Stimulated activated CD4-positive, alpha-beta T cell treated with anti-CD3 and anti-CD28 coated beads, Interleukin-1b, Interleukin-23, amount 100 ng/mL, for 4 hours (primary cell): ENCODE measurements at places on chromosomes 13 and 19.
A peak's percentile ranks its signal among the peaks of the same experiment; 100 is the strongest.

DNA sequence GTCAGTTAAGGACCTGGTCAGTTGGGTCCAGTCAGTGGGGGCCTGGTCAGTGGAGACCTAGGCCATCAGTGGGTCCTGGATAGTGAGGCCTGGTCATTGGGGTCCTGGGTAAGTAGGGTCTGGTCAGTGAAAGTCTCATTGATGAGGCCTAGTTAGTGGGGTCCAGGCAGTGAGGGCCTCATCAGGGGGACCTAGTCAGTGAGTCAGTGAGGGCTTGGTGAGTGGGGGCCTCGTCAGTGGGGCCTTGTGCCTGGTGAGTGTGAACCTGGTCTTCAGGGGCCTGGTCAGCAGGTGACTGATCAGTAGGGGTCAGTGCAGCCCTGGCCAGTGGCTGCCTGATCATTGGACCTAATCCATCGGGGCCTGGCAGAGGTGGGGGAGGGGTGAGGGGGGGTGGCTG is 42.6 kb upstream of the TPM4 start:
- no peak for DNase-seq

DNA sequence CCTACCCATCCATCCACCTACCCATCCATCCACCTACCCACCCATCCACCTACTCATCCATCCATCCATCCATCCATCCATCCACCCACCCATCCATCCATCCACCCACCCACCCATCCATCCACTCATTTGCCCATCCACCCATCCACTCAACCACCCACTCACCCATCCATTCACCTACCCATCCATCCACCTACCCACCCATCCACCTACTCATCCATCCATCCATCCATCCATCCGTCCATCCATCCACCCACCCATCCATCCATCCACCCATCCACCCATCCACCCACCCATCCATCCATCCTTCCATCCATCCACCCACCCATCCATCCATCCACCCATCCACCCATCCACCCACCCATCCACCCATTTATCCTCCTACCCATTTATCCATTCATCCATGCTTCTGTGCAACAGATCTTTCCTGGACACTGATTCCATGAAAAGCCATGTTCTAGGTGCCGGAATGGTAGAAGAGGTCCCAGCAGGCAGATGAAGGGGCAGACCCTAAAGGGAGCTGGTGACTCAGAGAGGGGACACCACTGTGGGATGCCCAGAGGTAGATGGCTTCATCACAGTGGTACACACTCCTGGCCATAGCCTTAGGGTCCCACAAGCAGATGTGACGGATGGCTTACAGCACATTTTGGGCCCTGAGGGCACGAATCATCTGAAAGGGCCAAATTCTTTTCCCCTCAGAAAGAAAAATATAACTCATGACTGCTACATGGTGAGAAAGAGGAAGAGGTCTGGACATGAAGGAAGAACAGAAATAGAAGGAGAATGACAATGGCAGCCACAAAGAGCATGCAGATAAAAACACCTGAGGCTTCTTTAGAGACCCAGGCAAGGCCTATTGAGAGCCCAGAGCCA is 76.0 kb downstream of the KCTD15 start:
- DNase-seq: no peak

DNA sequence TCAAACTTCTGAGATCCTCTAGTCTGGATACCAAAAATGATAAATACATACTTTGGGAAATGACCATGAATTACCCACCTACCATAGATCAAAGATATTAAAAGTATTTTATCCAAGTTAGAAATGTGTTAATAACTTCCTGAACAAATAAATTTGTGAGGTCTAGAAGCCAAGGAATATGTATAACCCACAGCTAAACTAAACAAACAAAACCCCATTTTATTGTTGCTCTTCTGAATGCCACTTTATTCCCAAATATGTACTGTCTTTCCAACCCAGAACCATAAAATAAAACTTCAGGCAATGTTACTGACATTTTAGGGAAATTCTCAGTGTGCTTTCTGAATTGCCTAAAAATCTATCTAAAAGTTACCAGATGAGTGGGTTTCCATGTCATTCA is 35.1 kb downstream of the UBL3 start:
- no peak for DNase-seq

DNA sequence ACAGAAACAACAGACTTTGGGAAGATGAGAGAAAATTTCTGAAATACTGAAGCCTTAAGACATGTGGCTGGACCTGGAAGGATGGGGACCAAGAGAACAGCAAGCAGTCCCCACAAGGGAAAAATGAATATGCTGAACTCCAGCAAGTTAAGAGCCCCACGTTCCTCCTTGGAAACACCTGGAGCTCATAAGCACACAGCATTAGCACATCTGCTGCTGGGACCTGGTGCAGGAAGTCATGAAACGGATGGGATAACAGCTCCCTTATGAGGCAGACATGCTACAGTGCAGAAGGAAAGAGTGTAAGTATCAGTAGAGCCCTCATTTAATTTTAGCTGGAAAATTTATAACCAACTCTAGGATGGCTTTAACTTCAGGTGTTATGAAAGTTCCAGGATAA is 67.3 kb downstream of the SLC15A1 start:
- no peak for DNase-seq

DNA sequence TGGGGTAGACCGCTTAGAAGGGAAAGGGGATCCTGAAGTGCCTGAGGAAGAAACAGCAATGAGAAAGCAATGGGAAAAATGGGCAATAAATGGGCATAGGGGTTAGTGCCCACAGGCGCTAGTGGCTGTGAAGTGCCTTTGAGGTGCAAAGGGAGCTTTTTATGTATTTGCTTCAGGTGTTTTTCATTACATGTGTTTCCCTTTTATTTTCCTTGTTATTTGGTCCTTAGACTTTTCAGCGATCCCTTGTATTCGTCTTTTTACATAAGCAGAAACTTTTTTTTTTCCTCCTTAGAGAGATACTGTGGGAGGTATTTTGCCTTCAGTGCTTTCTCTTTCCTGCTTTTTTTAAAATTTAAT is 19.6 kb downstream of the NFIX start:
- no peak for DNase-seq

GRCh38 chr13:100875392-100876043 is 200.9 kb upstream of the TMTC4 start:
- DNase-seq: no peak

DNA sequence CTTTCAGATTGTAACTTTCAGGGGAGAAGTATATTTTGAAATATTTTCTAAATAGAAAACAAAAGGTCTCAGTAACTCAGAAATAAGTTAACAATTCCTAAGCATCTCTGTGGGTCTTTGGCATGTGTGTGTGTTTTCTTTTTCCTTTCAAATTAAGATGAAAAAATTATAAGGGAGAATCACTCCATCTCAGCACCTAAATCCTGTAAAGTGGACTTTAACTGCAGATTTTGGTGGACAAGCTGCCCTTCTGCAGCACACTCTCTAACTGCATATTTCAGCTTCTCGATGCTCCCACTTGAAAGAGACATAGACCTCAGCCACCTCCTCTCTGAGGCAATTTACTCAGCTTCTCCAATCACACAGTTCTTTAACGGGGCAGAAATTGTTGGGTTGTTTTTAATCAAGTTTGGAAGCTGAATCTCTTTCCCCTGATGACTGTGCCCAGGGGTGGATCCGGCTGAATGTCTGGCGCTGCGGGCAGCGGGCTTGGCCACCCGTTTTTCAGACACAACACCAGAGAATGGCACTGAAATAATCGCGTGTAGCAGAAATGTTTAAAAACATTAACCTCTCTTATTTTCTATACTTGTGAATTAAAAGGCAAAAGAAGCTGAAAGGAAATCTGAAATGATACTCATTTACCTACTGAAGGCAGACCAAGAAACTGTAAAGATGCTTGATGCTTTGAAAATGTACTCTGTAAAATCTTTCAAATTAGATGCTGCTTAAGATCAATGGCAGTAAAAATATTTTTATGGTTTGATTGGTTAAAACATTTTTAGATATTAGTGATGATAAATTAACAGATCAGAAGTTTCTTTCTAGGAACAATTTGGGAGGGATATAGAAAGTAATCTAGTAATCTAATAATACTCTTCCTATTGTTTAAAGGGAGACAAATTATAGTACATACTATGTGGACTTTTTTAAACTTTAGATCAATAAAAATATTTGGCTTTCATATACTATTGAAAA is 12.4 kb downstream of the ZIC2 start:
- DNase-seq: no peak

DNA sequence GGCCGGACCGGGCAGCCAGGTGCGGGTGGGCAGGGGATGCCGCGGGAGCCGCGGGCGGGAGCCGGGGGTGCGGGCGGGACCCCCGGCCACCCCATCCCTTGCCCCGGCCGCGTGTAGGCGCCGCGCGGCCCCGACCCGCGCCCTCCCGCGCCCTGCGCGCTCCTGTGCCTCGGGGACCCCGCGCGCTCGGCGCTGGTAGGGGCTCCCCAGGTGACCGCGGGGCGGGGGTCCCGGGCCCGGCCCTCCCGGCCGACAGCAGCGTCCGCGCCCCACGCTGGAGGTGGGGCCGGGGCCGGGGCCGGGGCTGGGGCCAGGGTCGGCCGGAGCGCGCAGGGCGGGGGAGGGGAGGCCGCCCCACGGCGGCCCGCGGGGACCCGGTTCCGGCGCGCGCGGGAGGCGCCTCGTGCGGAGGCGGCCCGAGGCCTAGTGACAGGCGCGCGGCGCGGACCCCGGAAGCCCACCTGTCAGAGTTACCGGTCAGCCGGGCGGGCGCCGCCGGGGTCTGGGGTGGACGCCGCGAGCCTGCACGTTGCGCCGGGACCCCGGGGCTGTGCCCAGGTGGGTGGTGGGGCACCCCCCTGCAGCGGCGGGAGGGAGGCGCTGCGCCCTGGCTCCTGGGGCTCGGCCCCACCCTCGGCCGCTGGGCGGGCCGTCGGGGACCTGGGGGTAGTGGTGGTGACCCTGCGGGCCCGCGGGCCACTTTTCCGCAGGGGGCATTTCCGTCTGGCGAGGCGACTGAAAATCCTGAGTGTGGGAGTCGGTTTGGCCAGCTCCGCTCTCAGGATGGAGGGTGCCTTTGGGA is 518 bp downstream of the TFDP1 start:
- DNase-seq: peak; percentile 35

GRCh38 chr13:105048677-105049076 is 1486.8 kb downstream of the EFNB2 start:
- DNase-seq: no peak

DNA sequence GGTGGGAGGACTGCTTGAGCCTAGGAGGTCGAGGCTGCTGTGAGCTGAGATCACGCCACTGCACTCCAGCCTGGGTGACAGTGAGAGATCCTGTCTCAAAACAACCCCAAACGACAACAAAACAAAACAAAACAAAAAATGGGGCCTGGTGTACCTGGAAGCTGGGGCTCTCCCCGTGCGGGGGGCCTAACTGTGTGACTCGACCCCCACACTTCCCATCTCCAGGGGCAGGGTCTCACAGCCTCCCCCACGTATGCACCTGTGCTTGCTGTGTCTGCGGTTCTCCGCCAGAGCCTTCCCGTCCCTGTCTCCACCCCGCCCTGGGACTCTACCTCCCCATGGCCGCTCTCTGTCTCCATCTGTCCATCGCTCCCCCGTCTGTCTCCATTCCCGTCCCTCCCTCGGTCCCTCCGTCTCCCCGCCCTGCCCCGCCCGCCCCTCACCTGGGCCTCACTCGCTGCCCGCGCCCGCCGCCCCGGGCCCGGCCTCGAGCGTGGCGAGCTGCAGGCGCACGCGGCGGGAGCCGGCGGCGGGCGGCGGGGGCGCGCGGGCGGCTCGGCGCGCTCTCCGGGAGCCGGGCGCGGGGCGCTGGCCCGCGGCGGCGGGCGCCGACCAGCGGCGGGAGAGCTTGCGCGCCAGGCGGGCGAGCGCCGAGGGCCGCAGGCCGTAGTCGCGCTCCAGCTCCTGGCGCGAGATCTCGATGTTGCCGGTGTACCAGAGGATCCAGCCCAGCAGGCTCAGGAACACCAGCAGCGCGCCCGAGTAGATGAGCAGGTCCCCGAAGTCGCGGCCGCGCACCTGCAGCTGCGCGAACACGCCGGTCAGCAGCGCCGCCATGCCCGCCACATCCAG is 587 bp downstream of the TMEM238 start:
- DNase-seq: peak; percentile 18

DNA sequence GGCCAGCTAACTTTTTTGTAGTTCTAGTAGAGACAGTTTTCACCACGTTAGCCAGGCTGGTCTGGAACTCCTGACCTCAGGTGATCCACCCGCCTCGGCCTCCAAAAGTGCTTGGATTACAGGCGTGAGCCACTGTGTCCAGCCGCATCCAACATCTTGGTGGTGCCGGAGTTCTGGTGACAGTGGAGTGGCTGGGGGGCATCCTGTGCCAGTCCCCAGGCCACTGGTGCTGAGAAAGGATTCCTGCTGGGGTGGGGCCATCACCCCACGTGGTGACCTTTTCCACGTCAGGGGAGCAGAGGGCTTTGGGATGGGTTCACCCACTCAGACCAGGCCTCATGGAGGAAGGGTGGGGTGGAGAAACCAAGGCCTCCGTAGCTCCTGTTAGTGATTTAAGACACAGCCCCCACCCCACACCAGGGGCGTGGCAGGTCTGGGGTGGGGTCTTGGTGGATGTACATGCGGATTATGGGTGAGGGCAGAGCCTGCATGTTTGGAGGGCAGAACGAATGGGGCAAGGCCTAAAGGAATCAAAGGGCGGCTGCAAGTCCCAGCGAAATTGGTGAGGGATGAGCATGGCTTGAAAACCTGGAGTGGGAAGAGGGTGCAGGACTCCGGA is 12.9 kb upstream of the TUBB4A start:
- no peak for DNase-seq

GRCh38 chr13:43880926-43881325 is 1.2 kb downstream of the LACC1 start:
- DNase-seq: no peak

DNA sequence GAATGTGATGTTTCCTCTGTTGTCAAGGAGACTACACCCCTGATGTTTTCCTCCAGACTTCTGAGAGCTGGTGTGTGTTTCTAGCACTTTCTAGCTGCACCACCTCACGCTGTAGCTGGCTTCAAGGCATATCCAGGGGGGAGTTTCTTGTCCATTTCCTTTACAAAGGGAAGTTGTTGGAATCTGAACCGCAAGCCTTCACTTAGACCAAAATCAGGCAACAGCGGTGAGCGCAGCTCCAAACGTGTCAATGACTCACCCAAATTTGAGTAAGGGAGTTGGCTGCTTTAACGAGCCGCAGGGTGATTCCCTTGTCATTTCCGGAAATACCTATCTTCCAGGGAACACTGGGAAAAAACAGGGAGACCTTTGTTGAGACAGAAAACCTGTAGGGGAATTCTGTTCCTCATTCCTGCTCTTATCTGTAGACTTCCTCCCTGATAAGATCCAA is 2.5 kb downstream of the LDLR start:
- DNase-seq: no peak

DNA sequence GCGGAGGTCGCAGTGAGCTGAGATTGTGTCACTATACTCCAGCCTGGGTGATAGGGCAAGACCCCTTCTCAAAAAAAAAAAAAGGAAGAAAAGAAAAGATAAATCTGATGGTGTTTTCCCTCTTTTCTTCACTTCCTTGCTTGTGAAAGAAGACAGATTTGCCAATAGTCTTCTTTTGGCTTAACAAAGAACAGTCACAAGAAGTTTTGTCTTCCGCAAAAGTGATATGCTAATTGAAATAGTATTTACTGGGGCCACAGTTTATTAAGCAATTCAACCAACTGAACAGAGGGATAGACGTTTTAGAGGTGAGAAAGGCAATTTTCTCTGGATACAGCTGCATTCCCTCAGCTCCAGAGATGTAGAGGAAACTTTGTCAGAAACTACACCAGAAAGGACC is 22.9 kb upstream of the PLAUR start:
- no peak for DNase-seq
